ENCODE measurements at places on chromosomes 2 and 18.

DNA sequence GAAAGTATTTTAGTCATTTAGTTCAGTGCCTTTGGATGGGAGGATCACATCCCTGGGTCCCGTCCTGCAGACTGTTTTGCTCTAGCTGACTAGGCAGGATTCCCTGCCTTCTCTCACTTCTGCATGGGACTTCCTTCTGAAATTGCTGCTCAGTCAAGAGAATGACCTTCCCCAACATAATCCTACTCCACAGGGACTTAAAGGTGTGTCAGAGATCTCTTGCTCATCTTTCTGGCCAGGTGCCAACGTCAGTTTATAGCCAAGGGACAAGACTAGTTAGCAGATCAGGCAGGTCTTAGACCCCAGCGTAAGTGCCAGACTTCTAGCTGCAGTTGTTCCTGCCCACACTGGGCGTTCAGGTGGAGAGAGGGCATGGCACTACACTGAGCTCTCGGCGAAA, 9.5 kb upstream of the IL1B start:
- DNase-seq = no peak

DNA sequence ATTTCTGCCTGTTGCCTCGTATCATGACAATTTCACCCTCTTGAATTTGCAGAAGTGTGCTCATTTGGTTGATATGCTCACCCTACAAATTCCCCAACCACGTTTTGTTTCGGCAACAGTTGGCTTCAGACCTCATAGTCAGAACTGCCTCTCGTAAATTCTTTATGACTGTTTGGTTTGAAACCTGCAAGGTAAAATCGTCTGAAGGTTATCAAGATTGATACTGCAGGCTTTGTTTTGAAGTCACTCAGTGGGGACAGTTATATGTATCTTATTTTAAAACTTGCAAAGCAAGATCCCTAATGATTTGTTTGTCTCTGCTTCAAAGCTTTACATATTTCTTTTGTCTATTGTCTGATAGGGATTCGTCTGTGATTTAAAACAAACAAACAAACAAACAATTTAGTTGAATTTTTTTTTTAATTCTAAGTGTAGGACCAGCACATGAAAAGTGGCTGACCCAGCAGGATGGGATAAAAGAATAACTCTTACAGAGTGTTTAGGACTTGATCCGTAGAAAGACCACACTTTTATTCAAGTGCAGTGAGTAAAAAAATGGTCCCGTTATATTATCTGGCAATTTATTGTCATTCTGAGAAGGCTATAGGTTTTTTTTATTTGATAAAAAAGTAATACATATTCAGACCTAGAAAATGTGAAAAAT, 45.7 kb upstream of the MYCN start:
- no peak for DNase-seq

DNA sequence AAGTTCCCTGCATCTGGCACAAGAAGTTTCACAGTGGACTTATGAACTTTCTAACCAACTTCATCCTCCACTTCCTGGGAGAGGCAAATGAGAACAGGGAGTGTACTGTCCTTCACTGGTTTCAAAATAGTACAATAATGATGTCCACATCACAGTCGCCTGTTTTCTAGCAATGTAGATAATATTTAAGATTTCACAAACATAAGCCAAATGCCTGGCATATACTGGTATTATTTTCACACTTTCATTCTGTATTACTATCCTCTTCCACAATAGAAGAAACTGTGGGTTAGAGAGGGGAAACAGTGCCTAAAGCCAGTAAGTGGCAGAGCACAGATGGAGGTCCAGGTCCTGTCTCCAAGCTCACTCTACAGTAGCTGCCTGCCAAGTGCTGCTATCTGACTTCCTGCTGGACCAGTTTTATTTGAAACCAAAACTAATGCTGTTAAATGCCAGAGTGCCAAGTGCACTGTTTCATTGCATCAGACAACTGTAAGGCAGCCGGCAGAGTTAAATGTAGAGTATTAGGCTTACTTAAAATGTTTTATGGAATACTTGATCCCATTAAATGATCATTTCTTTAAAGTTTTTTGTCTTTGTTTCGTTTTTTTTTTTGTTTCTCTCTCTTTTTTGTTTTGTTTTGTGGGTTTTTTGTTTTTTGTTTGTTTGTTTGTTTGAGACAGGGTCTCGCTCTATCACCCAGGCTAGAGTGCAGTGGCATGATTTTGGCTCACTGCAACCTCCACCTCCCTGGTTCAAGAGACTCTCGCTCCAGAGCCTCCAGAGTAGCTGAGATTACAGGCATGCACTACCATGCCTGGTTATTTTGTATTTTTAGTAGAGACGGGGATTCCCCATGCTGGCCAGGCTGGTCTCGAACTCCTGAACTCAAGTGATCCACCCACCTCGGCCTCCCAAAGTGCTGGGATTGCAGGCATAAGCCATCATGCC, 15.1 kb downstream of the COBLL1 start:
- peak; percentile 17 for DNase-seq

DNA sequence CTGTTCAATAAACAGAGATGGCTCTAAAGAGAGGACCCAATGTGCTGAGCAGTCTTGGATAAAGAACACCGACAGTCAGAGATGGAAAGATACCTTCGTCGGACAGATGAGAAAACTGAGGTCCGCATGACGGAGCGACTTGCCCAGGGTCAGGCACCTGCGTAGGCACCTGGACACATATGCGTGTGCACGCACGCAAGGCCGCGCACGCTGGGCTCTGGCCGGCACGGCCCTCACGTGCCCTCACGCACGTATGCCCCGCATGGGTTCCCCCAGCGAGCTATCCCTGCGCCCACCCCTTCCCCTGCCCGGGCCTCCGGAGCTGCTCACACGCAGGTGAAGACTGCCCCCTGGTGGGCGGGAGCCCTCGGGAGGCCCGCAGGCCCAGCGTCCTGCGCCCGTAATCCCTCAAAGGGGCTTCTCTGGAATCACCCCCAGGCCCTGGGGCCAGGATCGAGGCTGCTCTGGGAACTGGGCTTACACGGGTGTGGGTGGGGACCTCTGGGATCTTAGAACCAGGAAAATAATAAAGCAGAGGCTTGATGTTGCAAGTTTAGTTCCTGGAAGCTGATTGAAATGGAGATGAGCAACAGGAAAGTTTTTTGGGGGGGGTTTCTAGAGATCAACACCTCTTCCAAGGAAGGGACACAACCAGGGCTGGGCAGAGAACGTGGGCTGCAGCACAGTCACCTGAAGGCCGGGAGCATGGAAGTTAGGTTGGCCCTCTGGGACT, 246.3 kb downstream of the TNS1 start:
- DNase-seq = no peak

DNA sequence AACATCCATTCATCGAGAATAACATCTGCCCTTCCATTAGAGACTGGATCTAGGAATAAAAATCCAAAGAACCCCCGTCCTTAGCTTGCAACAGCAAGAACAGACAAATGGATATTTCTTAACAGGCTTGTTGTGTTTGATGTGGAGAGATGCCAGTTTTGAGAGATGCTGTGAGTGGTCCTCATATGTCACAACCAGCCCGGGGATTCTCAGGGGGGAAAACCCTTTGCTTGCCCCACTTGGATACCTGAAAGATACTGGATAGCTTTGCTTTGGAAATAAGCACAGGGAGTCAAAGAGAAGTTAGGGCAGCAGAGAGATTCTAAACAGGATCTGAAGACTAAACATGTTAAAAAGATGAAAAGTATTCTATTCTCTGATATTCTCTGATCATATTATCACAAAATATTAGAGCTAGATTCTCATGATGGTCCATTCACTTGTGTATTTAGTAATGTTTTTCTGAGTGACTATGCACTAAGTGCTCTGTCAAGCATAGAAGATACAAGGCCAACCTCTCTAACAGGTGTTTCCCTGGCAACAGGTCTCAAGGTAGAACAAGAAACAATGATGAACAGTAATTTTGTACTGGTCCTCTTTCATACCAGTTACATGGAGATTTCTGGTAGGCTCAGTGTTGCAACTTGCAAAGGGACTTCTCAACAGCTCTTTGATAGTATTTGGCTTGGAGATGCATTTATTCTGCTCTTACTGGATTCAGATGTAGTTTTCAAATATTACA, 348.2 kb downstream of the MYCN start:
- no peak for DNase-seq

- no peak for DNase-seq
These were observed 218.9 kb downstream of the NDUFA10 start for GRCh38 chr2:239806276-239806675.

DNA sequence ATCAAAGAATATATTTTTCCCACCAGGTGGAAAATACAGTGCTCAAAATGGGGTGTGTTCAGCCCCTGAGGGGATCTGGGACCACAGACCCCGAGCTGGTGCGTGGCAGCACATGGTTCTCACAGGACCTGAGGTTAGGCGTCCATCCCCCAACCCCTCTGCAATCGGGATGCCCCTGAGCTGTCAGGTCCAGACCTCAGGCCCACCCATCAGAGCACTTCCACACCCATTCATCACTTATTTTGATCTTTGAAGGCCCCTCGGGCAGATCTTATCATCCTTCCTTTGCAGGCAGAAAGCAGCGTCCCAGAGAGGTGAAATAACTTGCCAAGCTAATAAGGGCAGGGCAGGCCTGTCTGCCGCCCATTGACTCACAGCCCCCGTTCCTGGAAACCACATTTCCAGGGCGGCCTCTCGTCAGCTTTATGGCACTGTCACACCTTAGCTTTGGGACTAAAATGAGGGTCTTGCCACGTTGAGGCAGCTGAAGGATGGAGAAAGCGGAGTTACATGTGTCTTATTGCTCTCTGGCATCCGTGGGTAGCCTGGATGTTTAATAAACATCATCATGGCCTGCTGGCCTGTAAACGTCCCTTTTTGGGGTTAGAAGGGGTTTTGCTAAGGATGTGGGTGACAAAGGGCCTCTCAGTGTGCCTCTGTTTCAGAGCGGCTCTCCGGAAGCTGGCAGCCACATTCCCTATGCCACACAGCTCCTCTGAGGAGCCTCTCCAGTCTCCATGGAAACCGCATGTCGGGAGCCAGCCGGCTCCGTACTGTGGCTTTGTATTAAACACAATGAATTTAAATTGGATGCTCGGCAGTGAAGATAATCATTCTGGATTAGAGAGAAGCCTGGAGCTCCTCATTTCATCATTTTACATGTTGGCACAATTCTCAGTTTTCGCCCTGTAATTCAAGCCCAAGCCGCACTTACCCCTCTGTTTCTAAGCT, 58.3 kb upstream of the MAPRE3 start:
- DNase-seq = no peak

DNA sequence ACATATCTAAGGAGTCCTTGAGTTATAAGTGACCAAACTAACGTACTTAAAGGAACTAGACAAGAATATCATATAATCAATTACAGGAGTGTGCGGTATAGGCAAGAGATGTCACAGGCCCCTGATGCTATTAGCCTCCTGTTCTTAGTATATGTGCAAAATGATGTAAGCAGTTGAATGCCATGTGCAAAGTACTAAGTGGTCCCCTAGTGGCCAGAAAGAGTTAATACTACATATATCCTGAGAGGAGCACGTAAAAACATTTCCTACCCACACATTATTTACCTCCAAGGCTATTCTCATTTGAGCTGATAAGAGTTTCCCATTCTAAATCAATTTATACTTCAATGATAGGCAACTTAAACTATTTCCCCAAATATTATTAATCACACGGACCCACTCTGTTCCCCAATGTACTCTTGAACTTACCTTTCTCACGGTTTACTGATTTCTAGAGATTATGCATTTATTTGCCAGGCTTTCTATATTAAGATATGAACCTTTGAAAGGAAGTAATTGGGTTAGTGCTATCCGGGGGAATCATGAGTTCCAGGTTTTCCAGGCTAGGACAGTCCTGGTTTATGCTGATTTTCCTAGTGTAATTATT, 158.0 kb upstream of the KLHL14 start:
- peak; percentile 69 for DNase-seq

- no peak for DNase-seq
These were observed 207.6 kb downstream of the ANAPC1 start for GRCh38 chr2:111676291-111676822.

DNA sequence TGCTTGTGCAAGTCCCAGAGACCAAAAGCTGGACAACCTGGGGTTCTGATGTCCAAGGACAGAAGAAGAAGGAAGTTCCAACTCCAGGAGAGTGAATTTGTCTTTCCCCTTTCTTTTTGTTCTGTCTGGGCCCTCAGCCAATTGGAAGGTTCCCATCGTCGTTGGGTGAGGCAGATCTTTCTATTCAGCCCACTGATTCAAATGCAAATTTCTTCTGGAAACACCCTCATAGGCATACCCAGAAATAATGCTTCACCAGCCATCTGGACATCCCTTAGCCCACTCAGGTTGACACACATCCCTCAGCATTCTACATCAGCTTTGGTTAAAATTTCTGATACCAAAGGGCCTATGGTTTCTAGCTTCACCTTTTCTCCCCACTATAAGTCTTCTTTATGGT, 156.5 kb downstream of the SP3 start:
- DNase-seq = no peak

All from SW480 (cell line).